Activated CD4-positive, alpha-beta T cell treated with anti-CD3 and anti-CD28 coated beads for 24 hours (primary cell): ENCODE measurements at places on chromosomes 1 and 21.
A peak's percentile ranks its signal among the peaks of the same experiment; 100 is the strongest.

DNA sequence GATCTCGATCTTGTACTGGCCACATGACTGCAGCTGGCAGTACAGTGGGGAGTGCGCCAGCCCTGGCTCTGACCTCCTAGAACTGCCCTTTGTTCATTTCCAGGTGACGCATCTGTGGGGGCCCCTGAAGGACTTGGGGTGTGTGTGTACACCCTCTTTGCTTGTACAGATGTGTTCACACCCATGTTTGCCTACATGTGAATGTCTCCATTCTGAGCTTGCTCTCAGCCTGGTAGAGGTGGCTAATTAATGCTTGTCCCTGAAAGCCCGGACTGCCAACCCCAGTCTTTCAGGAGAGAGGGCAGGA, 19.8 kb downstream of the TNFRSF1B start:
- no peak for DNase-seq

DNA sequence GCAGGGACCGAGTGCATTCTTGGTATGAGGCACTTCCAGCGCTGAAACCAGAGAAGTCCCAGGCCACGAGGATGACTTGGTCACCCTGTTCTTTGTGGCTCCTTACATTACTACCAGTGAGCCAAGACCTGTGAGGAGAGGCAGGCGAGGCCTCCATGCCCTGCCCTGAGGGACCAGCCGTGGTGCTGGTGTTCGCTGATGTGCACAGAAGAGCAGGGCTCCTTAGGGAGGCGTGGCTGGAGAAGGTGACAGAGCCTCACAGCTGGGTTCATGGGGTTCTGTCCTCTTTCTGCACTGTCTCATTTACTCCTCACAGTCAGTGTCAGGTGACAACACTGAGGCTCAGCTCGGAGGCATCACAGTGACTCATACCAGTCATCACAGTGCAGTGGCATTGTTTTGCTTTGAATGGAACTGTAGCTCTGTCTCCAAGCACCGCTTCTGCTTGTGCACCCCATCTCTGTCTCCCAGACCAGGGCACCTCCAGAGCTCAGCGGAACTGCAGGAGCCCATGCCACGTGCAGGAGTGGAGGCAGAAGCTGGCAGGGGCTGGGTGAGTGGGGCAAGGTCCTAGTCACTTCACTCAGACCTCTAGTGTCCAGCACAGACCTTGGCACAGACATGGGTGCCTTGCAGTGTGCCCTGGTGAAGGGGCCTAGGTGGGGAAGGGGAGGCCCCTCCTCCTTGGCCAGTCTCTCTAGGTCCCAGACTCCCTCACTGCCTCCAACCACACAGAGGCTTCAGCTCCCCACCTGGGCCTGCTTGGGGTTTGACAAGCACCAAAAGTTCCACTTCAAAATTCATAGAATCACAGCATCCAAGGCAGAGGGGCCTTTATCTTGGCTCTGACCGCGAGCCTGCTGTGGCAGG, 310.9 kb downstream of the MATN1 start:
- DNase-seq, result no peak

- DNase-seq, result no peak
Observed at GRCh38 chr1:22661880-22662279, 8.8 kb downstream of the C1QB start.

GRCh38 chr1:15876357-15877055, 29.0 kb downstream of the SPEN start:
- DNase-seq, result no peak

- DNase-seq, result no peak
Observed at GRCh38 chr1:60225486-60225885, 151.9 kb upstream of the C1orf87 start.

- no peak for DNase-seq
Observed at GRCh38 chr1:245999697-246000637, 507.1 kb downstream of the SMYD3 start.

DNA sequence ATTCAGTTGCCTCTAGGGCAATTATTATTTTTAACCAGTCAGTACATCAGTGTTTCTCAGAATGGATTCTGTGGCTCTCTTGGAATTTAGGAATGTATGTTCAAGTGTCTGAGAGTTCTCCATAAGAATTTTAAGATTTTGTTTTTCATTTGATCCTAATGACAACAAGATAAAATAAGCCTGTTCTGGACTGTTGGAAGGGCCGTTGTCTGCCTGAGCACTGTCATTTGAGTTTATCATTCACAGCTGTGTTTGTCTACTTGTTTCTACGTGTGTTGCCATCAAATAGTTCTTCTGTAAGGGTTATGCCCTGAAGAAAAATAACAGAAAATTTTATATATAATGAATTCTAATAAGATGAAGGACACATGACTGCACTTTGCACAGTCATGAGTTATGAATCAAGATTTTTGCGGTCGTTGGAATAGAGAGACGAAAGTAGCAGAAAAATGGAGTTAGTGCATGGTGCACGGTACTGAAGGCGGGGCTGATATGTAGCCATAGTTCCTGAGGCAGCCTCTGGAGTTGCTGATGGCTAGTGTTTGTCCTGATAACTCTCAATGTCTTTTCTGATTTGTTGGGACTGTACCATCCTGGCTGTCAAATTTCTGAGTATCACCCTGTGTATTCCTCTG, 92.5 kb downstream of the NOS1AP start:
- DNase-seq, result no peak

DNA sequence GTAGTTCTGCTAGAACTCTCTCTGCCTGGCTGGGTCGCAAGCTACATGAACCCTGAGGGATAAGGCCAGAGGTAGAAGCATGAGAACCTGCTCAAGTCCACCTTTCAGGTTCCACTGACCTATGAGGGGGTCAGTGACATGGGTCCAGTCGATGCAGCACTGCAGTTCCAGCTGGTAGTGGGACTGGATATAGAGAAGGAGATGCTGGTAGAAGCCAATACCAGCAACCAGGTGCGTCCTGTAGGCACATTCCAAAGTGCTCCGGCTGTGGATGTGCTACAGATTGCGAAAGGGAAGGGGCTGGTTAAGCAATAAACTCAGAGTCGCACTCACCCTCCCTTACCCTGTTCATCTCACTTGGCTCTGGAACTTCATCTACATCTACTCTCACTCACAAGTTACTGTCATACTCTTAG, 5.7 kb downstream of the SMG5 start:
- DNase-seq, result no peak

GRCh38 chr1:147892216-147892615, 10.4 kb upstream of the GJA8 start:
- DNase-seq, result no peak

DNA sequence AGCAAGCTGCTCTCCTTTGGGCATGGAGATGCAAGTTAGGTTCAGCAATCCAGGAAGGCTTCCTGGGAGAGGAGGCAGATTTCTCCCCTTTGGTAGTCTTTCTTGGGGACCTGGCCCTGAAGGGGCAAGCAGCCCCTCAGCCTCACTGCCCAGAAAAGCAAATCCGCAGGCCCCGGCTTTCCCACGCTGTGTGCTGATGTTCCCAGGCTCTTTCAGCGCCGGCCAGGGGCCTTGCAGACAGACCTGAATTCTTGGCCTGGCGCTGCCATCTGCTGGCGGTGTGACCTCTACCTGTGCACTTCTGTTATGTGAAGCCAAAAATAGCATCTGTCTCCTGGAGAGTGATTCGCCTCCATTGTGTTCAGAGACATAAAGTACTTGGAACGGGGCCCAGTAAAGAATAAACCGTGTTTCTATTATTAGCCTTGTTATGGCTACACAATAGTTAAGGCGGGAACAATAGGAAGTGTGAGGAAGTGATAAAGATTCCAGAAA, 64.8 kb downstream of the ALPL start:
- no peak for DNase-seq

- DNase-seq, result no peak
Observed at GRCh38 chr1:39732730-39733129, 6.0 kb upstream of the PPIE start.

- DNase-seq, result no peak
Observed at GRCh38 chr1:3071565-3072390, 2.8 kb downstream of the PRDM16 start.

DNA sequence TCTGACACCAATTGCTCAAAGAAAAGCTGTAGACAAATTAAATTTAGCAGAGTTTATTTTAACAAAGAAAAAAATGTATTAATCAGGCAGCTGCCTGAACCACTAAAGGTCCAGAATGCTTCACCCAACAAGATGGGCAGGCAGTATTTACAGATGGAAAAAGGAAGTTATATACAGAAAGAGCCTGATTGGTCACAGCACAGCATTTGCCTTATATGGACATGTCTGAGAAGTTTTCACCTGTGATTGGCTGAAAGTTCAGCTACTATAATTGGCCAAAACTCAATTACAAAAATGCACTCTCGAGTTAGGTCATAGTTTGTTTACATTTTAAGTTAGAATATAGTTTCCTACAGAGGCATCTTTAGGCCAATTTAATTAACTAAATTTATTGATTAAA, 15.1 kb upstream of the FMO1 start:
- no peak for DNase-seq

GRCh38 chr1:62444701-62445100, 7.9 kb downstream of the USP1 start:
- no peak for DNase-seq

DNA sequence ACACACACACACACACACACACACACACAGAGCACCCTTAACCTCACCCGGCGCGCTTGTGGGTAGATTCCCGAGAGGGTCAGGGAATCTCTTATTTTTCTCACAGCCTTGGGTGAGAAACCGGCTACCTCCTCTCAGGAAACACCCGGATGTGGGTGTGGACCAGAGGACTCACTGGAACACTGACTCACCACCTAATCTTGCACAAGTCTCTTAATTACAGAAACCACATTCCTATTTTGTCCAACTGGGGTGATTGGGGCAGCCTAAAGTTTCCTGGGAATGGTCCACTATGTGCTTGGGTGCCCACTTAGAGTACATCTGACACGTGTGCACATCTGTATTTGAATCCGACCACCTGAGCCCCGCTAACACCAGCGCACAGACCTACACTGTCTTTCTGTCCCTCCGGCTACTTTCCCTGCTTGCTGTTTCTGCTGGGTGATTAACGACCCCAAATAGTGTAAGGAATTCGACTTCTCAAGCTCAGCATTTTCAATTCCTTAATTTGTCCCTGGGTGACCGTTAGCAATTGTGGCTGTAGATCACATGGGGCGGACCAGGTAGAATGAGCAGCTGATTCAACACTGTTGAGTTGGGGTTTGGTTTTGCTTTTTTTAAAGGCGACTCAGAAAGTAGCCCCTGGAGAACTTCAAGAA, 14.0 kb upstream of the TBX15 start:
- DNase-seq, result no peak

- DNase-seq, result no peak
Observed at GRCh38 chr1:62175568-62176179, 19.0 kb upstream of the L1TD1 start.

DNA sequence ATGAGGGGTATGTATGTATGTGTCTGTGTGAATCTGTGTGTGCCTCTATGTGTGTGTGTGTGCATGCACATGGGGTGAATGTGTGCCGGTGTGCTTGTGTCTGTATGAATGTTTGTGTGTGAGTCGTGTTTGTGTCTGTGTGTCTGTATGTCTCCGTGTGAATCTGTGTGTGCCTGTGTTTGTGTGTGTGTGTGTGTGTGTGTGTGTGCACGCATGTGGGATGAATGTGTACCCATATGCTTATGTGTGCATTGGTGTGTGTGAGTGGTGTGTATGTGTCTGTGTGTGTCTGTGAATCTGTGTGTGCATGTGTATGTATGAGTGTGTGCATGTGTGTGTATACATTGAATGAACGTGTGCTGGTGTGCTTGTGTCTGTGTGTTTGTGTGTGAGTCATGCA, 88.9 kb downstream of the MATN1 start:
- DNase-seq, result no peak

- DNase-seq, result no peak
Observed at GRCh38 chr1:56077206-56077605, 502.2 kb downstream of the PLPP3 start.

DNA sequence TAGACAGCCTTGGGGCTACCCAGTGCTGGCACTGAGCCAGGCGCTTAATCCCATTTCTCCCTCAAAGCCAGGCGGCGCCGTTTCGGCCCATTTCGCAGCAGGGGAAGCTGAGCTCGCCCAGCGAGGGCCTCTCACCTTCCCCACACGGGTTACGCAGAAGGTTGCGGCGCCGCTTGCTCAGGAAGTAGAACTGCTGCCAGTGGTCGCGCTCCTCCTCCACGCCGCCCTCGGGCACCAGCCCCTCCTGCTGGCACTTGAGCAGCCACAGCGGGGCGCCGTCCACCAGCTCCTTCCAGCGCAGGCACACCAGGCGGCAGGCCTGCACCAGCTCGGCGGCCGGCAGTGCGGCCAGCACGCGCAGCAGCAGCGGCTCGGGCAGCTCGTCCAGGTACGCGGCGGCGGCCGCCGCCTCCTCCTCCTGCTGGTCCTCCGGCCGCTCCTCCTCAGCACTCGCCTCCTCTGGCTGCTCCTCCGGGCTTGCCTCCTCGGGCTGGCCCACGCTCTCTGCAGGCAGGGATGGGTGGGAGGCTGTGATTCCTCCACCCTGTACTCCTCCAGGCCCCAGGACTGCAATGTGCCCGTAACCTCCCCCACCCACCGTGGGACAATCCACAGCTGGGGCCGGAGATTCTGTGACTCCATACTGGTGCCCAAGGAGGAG, 3.8 kb downstream of the FBXO2 start:
- DNase-seq, result peak; percentile 58

DNA sequence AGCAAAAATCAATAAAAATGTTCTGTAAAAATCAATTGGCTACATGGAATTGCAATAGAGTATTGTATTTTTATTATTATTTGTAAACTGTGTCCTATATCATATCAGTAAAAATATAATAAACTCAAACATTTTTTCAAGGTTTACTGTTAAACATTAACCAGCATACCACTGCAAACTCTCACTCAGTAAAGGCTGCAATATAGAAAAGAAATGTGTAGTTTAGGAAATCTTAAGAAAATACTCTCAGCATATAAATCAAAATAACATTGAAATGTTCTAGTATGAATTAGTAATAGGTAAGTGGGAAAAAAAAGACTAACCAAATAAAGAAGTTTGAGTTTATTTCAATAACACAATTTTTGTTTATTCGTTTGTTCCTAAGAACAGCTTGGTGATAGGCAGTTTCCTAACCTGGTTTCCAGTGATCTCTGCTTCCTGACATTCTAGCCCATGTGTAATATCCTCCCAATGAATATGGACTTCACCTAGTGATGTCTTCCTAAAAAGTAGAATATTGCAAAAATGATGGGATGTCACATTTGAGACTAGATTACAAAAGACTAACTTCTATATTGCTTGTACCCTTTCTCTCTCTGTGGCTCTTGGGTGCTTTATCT, 870.1 kb downstream of the BRINP3 start:
- no peak for DNase-seq

- DNase-seq, result no peak
Observed at GRCh38 chr1:94130851-94131595, 10.1 kb upstream of the ABCA4 start.

- no peak for DNase-seq
Observed at GRCh38 chr1:209412036-209412435, 171.5 kb upstream of the CAMK1G start.

DNA sequence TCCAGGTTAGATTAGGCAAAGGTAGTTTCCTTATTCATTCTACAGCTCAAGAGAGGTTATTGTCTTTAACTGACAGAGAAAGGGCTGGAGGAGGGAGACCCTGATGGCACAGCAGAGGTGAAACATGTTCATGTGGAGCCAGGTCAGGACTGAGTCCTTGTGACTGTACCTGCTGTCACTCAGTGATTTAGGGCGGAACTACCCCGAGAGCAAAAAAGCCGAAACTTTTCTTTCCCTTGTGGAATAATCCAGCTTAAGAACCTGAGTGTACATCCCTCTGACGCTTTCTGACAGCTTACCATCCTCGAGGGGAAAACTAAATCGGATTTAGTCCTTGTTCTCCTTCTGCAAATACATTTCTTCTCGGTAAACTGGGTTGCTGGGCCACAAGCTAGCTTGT, 273.2 kb downstream of the BACH1 start:
- DNase-seq, result no peak
